Thyroid gland (tissue), 4 donors: ENCODE measurements at places on chromosomes 7 and 10. TPM values are rescaled to one million over a fixed set of nuclear protein-coding genes. Genes with fewer than 3 reads are reported as not detected.

Gene HTR7
- not detected for total RNA-seq

Gene COBL
- 17.2 TPM for total RNA-seq

Gene PSMA2
- total RNA-seq = 71.2 TPM

Gene LOXL4
- total RNA-seq = 15.4 TPM

Gene ZNF365
- total RNA-seq = 0.63 TPM

Gene SSC4D
- 13.1 TPM for total RNA-seq

Gene GNG11
- 10.7 TPM for total RNA-seq

Gene ZNHIT1
- 71.5 TPM for total RNA-seq

Gene FAM241B
- total RNA-seq = 5.6 TPM

Gene WASHC2C
- 32.2 TPM for total RNA-seq

Gene CHCHD3
- 69.5 TPM for total RNA-seq

Gene CYP26C1
- 0.22 TPM for total RNA-seq

Gene PRKAR2B
- 5.1 TPM for total RNA-seq

Gene UCMA
- not detected for total RNA-seq

Gene INA
- 0.59 TPM for total RNA-seq

Gene CYP3A5
- total RNA-seq = 1.2 TPM

Gene ERVW-1
- not detected for total RNA-seq

Gene CYP3A7
- total RNA-seq = not detected

Gene SLC39A12
- total RNA-seq = not detected

Gene OR6B1
- not detected for total RNA-seq

Gene COL1A2
- total RNA-seq = 143 TPM

Gene HABP2
- not detected for total RNA-seq

Gene BAIAP2L1
- 28.2 TPM for total RNA-seq

Gene BTRC
- total RNA-seq = 70.4 TPM

Gene CNNM1
- 0.44 TPM for total RNA-seq

Gene OR9A2
- total RNA-seq = not detected

Gene AKR1C3
- 72.5 TPM for total RNA-seq

Gene DTX2
- 23.6 TPM for total RNA-seq

Gene PAX2
- not detected for total RNA-seq

Gene LRIT1
- not detected for total RNA-seq

Gene AEBP1
- total RNA-seq = 65.1 TPM

Gene EPO
- total RNA-seq = not detected

Gene TMEM225B
- 1.1 TPM for total RNA-seq

Gene ARHGAP21
- 118 TPM for total RNA-seq

Gene SFRP4
- 21.8 TPM for total RNA-seq

Gene NAT16
- not detected for total RNA-seq

Gene PLEKHS1
- total RNA-seq = not detected

Gene PRRT4
- total RNA-seq = 1.1 TPM

Gene UNCX
- not detected for total RNA-seq

Gene DNMBP
- total RNA-seq = 12.2 TPM

Gene HYAL4
- total RNA-seq = not detected

Gene RBM20
- total RNA-seq = 0.54 TPM

Gene PRTFDC1
- 2.9 TPM for total RNA-seq

Gene VSIR
- 20.0 TPM for total RNA-seq

Gene CCDC71L
- 29.0 TPM for total RNA-seq

Gene TMEM196
- not detected for total RNA-seq

Gene POLD2
- total RNA-seq = 53.3 TPM

Gene STAM
- 19.4 TPM for total RNA-seq

Gene GDF2
- total RNA-seq = not detected

Gene KCP
- 0.27 TPM for total RNA-seq

Gene CPXM2
- total RNA-seq = 9.0 TPM

Gene GCK
- total RNA-seq = 0.22 TPM

Gene CCNY
- 56.3 TPM for total RNA-seq

Gene PAPOLB
- total RNA-seq = 1.4 TPM

Gene CALCR
- not detected for total RNA-seq

Gene AQP1
- 71.7 TPM for total RNA-seq

Gene LGI1
- total RNA-seq = not detected

Gene IL6
- total RNA-seq = 10.9 TPM

Gene PPP1R17
- total RNA-seq = not detected
